ENCODE measurements at places on chromosomes 5 and 9.

- no peak for DNase-seq
These were observed 57.4 kb downstream of the GCNT1 start for GRCh38 chr9:76516350-76516749.

GRCh38 chr9:124274226-124274625, 16.5 kb downstream of the NEK6 start:
- no peak for DNase-seq

- DNase-seq = no peak
These were observed 47.0 kb downstream of the RAPGEF1 start for GRCh38 chr9:131692612-131693562.

- no peak for DNase-seq
These were observed 28.3 kb downstream of the GALNT10 start for GRCh38 chr5:154218786-154219185.

- DNase-seq = no peak
These were observed 856.6 kb downstream of the MAT2B start for GRCh38 chr5:164361986-164362385.

GRCh38 chr5:145056800-145057199, 778.3 kb downstream of the PRELID2 start:
- DNase-seq = no peak

- DNase-seq = no peak
These were observed 74.0 kb downstream of the PCSK5 start for GRCh38 chr9:75964427-75964826.

DNA sequence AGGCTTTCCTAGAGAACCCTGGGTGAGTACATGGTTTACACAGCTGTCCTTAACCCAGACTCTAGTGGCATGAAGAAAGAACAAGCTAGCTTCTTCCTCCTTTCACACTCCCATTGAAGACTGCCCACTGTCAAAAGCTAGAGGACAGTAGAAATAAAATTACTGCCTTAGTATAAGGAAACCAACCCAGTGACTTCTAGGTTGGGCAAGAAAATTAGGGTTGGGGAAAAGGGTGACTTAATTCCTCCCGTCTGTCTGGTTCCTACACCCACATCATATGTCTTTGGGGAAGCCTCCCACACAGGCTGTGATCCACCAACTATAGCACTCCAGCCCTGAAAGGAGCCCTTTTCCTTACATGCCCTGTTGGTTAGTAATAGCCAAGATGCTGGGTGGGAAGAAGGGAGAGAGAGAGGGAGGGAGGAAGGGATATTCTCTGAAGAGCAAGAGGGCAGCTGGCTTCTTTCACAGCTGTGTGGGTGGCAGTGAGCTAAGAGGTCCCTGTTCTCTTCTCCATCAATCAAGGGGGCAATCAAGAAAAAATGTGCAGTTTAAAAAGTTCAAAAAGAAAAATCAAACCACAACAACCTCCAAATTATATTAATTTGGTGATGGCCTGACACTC, 21.7 kb downstream of the HBEGF start:
- DNase-seq = no peak

DNA sequence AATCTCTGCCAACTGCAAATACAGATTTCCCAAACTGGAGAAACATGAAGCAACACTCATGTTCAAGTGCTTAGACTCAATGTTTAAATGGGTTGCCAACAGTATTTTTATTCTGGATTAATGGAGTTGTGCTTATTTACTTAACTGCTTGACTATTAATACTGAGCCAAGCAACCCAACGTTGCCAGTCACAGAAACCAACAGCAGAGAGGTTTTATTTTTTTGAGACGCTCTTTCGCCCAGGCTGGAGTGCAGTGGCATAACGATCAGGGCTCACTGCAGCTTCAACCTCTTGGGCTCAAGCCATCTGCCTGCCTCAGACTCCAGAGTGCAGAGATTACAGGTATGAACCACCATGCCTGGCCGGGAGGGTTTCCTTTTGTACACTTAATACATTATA, 8.5 kb upstream of the TMEM268 start:
- no peak for DNase-seq

- DNase-seq = no peak
These were observed 1.8 kb upstream of the PRLR start for GRCh38 chr5:35232124-35232523.

DNA sequence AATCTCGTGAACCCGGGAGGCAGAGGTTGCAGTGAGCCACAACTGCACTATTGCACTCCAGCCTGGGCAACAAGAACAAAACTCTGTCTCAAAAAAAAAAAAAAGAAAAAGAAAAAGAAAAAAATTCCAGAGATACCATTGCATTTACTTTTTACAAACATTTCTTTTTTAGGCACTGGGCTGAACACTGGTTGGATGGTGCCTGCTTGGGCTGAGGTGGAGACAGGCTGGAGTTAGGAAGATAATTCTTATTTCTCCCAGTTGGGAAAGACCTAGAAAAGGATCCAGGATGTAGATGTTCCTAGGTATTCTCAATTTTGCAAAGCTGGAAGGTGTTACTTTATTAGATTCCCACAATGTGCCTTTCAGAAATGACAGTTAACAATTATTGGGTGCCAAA, 49.9 kb upstream of the JMY start:
- no peak for DNase-seq

All from NCI-H524 (cell line).